ENCODE measurements at places on chromosomes 6 and 20.

DNA sequence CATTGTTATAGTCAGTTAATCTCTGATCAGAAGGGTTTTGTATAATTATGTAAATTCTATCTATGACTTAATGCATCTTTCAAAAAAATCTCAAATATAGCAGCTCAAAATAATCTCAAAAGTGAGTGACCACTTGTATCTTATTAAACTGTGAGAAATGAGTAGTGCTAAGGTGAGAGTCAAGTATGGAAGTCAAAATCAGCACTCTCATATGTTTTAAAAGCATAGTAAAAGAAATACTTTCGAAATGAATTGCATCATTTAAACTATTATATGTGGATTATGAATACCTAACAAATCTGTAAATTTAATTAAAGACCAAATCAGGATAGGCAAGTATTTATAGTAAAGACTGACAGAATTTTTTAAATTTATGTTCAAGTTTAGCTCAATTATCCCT is 645.6 kb downstream of the PHF3 start:
- DNase-seq: no peak

GRCh38 chr20:14556206-14556605 is 218.8 kb upstream of the FLRT3 start:
- DNase-seq: no peak

GRCh38 chr6:35850208-35850607 is 45.1 kb downstream of the LHFPL5 start:
- no peak for DNase-seq

GRCh38 chr6:1615151-1615852 is 5.6 kb downstream of the FOXC1 start:
- DNase-seq: no peak

DNA sequence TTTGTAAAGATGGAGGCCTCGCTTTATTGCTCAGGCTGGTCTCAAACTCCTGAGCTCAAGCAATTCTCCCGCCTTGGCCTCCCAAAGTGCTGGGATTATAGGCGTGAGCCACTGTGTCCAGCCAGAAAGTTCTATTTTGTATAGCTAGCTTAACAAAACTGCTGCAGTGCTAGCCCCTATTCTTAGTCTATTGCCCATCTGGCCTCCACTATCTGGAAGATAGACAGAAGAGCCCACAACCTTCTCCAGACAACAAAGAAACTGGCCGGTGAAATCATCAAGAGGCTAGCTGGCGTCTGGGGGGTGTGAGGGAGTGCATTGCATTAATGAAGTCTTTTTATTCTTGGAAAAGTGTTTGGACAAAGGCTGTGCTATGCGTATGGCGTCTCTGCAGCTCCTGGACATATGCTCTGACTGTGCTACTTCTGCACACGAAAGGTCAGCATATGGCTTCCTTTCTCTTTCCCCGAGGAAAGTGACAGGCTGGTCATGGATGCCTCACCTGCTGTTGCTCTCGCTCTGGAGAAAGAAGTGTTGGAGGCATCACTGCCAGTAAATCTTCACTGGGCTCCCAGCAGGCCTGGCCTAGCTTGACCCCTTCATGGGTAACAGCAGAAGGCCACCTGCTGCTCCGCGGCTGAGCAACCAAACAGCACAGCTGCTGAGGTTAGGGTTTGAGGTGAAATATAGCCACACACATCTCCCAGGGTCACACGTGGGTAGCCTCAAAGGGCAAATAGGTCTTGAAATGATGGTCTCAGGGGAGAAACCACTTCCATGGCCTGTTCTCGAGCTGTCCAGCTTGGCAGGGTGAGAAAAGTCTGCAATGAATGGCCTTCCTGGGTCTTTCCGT is 95.1 kb upstream of the IYD start:
- DNase-seq: no peak

GRCh38 chr6:43829470-43829869 is 59.5 kb downstream of the VEGFA start:
- no peak for DNase-seq

DNA sequence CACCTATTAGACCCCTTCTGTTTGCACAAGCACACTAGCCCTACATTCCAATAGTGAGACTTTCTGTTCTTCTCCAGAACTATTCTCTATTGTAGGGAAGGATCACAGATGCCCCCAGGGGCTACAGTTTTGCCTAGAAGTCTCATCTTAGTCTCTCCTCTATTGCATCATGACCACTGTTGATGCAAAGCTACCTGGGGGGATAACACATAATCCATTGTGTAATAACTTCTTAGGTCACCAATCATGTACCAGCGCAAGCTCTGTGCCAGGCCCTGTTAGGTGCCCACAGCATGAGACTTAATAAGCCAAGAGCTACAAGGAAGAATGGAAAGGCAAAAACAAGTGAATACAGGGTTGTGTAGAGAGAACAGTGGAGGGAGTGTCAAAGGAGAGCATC is 98.1 kb upstream of the TNFAIP3 start:
- no peak for DNase-seq

GRCh38 chr20:35465976-35466375 is 10.6 kb downstream of the CEP250 start:
- no peak for DNase-seq

GRCh38 chr20:57383447-57384347 is 7.5 kb upstream of the RBM38 start:
- DNase-seq: no peak

- DNase-seq: no peak
Measured at GRCh38 chr6:165848086-165848426, 185.0 kb upstream of the PDE10A start.

DNA sequence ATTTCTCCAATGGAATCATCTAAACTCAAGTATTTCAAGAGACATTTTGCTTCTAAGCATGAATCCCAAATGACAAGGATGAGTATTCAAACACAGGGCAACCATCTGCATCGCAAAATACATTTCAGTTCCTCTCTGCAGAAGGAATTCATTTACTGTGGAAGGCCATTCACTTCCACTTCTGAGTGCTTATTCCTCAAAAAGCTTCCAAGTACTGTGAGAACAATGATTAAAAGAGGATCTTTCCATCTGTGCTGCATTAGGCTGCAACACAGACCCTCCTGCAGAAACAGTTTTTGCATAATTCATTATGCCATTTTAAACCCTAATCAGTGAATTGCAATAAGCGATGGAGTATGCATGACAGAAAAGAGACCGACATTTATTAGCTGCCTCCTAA is 52.5 kb downstream of the ARHGAP18 start:
- no peak for DNase-seq

- no peak for DNase-seq
Measured at GRCh38 chr6:34340906-34341480, 51.5 kb downstream of the NUDT3 start.

GRCh38 chr20:47003223-47003622 is 108.6 kb downstream of the EYA2 start:
- DNase-seq: no peak

GRCh38 chr6:158869826-158870648 is 50.9 kb upstream of the EZR start:
- DNase-seq: peak; percentile 98

DNA sequence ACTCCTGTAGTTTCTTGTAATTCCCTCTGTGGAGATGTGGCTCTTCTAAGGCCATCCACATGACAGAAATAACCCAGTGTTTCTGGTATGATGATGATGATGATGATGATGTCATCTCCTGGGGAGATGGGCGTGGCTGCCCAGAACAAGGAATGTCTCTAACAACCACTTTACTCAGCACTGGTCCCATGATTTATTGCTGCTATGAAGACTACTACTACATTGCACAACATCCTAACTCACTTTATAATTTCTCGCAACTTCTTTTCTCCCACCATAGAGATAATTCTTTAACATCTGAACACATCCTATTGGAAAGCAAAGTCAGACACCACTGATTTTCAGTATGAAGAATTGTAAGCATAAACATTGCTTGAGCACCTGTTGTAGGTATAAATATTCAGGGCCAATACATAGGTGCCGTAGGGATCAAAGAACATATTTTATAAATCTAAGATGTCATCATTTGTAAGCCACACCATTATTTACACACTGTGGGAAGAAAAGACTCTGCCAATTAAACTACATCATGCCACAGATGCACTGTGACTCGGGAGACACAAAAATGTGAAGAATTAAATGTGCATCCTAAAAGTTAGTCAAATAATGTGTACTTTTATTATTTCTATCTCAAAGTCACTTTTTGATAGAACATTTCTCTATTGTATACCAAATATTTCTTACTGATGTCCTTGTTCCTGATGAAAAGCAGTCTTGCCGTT is 6.4 kb downstream of the TPMT start:
- no peak for DNase-seq

DNA sequence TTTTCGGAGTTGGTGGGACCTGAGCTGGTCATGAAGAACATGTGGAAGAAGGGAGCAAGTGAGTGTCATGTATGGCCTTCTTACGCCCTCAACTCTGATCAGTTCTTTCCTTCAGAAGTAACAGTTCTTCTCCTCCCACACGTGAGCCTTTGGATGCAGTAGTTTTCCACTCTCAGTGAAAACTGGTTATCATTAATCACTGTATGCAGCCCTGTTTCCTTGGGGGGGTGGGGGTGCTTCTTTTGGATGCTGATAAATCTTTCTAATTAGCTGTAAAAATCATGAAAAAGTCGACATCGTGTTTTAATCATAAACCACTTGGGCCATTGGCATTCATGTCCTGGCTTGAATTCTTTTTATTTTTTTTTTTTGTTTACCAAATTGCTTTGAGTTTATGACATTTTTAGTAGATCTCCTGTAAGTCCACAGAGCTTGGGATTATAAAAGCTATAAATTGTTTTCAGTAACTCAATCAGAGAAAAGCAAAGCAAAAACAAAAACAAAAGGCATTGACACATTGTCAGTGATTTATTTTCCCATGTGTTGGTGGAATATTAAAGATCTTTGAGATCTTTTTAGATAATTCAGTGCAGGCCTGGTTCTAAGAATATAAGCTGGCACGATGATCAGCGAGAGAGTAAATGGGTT is 84.8 kb downstream of the TRMT11 start:
- DNase-seq: no peak

DNA sequence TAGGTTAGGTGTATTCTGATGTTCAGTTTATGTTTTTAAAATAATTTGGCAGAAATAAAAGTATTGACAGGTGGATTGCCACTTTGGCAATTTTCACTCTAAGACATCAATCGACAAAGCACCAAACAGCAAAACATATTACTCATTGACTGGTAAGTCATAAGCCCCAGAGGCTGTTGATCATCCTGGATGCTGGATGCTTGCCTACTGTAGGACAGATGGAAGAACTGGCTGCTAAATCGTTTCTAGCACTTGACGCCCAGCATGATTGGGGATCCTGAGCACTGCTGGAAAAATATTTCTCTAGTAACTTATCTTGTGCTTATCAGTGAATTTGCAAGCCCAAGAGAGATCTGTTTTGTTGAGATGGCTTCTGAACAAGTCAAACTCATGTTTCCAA is 1001.9 kb upstream of the FLRT3 start:
- no peak for DNase-seq

DNA sequence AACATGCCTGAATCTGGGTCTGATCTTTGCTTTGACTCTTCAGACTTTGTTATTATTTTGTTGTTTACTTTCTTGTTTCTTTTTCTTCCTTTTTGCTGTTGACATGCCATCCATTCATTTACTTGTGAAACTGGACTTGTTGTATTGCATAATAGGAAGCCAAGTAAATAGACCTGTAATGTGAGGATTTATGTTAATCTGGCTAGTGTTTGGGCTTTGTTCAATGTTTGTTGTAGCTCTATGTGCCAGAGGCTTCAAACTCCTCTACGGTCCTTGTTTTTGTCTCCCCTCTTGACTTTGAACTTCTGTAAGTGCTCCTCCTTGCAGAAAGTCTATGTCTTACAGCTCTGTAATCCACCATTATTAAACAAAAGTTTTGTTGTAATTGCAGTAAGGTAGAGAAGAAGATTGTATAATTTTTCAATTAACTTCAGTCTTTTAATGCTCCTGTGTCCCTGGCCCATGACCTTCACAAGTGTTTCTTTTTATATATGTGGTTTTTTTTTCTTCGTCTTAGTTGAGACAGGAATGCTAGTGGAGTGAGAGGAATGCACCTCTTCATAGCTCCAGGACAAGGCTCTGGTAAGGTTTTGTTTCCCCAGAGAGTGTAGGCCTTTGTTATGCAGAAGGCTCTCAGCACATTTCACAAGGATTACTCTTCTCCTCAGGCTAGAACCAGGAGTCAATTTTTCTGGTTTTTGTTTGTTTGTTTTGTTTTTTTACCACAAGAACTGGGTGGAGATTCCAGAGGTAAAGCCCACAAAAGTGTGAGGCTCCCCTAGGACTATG is 1061.8 kb upstream of the CITED2 start:
- DNase-seq: no peak

DNA sequence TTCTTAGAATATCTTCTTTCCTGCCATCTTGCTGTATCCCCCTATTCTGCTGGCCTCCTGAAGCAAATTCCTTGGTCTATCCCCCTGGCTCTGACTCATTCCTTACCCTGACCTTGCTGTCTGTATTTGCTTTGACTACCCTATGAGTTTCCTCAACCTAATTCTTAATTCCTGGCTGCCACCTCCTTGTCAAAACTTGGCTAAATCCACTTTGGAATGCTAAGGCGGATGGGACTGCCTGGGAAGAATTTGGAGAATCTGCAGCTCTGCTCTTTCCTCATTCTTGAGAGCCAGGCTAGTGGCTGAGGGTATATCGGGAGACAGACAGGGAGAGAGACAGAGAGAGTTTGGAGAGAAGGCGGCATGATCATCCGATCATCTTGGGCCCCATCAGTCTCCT is 24.4 kb downstream of the CAP2 start:
- DNase-seq: no peak

DNA sequence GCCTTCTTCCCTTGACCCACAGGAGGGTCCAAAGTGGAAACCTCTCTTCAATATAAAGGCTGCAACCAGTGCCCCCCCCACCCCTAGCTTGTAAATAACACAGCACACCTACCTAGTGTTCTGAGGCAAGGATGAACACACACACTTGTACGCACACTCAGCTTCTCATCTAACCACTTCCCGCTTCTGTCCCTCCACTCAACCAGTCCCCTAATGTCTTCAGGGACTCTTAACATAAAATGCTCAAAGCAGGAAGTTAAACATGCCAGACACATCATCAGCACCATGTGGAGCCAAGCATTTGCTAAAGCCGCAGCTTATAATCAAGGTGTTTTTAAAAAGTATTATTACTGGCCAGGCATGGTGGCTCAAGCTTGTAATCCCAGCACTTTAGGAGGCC is 35.3 kb downstream of the FOXQ1 start:
- no peak for DNase-seq

DNA sequence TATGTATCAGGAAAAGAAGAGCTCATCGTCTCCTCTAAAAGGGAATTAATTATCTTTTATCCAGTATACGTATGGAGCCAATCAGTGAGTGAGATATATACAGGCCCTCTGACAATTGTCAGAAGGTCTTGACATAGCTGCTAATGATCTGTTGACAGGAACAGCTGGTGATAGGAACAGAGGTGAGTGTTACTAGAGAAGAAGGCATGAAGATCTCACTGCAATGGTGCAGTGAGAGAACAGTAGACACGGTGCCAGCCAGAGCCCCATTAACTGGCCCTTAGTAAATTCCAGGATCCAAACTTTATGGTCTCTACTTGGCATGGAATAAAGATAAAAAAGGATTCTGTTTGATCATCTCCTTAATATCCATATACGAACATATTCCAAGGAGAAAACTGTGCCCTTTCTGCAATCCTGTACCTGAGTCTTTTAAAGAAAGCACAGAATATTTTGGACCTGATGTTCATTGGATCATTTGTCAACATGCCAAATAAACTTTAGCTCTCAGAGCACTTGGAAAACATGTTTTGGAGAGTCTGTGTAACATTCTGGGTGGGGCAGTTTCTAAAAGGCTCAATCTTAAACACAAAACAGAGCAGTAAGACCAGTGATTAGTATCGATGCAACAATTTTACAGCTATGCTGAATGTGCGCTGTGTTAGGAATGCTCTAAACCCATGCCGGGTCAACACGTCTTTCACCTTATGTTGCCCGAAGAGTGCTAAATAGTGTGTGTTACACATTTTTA is 135.8 kb upstream of the CITED2 start:
- no peak for DNase-seq

- DNase-seq: no peak
Measured at GRCh38 chr6:13635948-13636658, 21.0 kb downstream of the NOL7 start.
